SK-N-SH (cell line): ENCODE measurements at places on chromosomes 11 and 22. TPM values are rescaled to one million over a fixed set of nuclear protein-coding genes. Genes with fewer than 3 reads are reported as not detected.

The CCDC116 gene
- 0.28 and 0.31 TPM in 2 replicates for polyA plus RNA-seq

DNA sequence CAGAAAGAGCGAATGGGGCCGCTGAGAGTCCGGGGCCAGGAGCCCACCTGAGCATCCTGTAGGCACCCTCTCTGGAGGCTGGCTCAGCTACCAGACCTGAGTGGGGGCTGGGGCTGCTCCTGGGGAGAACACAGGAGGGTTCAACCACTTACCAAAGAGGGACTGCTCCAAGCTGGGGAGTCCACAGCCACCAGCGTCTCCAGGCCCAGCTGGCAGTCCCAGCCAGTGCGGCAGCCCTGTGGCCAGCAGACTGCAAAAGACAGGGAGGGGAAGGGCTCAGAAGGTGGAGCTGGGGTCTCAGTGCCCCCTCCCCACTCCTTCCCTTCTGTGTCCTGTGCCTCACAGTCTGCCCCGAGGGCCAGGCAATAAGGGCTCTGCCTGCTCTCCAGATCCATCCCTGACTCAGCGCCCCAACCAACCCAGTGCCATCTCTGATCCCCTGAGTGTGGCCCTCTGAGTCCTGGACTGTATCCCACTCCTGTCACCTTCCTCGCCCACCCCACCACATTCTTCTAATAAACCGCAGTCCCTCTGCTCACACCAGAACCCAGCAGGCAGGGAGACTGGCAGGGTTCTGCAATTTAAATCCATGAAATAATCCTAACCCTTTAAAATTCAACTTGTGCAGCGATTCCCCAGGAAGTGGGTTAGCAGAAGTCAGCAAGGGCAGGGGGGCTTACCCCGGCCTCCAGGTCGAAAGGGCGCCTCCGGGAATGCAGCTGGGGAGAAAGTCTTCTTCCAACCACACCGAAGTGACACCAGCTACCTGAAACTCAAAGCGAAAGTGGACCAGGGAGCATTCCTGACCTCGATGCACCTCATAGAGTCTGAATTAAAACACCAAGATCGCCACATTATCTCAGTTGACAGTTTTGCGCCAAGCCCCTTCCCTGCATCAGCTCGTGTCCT, 13.3 kb downstream of the CHST1 start:
- peak; percentile 17 for DNase-seq

The SEC14L6 gene
- not detected in 2 replicates for polyA plus RNA-seq

GRCh38 chr11:17607591-17608570, 60.8 kb downstream of the OTOG start:
- DNase-seq: no peak

The TCN2 gene
- polyA plus RNA-seq: 4.1 and 4.5 TPM in 2 replicates

The IGSF22 gene
- 0.02 and 0.10 TPM in 2 replicates for polyA plus RNA-seq
